ENCODE measurements at places on chromosomes 6 and 20.

GRCh38 chr6:88174906-88175305 is 8.8 kb upstream of the CNR1 start:
- no peak for DNase-seq

GRCh38 chr6:25232479-25232878 is 46.7 kb upstream of the CARMIL1 start:
- peak; percentile 58 for DNase-seq

DNA sequence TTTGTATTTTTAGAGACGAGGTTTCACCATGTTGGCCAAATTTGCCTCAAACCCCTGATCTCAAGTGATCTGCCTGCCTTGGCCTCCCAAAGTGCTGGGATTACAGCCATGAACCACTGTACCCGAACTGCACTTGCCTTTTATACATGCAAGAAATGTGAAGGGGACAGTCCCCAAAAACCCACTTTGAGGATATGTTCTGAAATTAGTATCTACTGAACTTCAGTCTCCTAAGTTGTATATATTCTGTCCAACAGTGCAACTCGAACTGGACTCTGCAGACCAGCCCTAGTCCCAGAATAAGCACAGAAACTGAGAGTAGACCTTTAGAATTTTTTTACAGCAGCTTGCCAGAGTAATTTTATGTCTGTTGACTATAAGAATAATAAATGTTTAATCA is 28.5 kb downstream of the BACH2 start:
- no peak for DNase-seq

- no peak for DNase-seq
These were observed 74.2 kb downstream of the SLC22A23 start for GRCh38 chr6:3382326-3383279.
